ENCODE measurements at places on chromosomes 2 and 18.

DNA sequence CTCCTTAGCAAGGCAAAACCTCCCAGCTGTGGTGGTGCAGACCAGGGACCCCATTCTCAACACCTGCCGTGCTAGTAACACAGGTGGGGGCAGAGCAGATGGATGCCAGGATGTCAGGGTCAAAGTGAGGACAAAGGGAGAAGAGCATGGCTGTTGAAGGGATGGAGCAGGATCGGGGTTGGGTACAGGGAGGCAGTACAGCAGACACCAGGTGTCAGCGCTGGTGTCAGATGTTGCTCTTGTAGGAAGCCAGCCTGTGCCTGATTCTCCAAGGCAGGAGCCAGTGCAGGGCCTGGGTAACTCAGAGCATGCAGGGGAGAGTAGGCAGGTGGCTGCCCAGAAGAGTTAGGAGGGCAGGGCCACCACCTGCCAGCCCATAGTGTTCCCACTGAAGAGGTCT is 222.1 kb upstream of the SPRED2 start:
- no peak for DNase-seq

DNA sequence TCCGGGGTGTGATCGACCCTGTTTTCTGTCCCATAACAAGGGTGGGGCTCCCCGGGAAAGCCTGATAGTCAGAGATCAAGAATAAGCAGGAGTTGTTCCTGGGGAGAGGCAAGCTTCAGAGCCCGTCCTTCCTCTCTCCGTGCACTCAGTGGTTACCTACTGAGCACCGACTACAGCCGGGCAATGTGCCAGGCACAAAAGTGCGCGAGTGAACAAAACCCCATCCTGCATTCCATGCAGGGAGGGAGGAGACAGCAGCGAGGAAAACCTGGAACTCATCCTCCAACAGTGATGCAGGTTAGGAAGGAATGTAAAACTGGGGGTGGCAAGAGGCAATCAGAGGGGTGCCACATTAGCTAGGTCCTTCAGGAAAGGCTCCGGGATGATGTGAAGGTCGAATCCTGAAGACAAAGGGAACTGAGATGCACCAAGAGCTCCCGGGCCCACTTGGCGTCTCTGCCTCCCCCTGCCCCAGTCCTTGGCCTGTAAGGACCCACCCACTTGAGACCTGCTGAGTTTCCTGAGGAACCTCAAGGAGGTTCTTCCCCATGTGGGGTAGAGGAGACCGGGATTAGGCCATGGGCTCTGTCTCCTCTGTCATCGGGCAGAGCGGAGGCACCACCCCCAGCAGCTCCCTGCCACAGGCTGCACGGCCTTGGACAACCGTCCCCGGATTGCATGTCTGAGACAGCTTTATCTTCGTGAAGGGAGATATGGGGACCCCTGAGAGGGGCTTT is 198.2 kb downstream of the NDUFA10 start:
- peak; percentile 5 for DNase-seq

DNA sequence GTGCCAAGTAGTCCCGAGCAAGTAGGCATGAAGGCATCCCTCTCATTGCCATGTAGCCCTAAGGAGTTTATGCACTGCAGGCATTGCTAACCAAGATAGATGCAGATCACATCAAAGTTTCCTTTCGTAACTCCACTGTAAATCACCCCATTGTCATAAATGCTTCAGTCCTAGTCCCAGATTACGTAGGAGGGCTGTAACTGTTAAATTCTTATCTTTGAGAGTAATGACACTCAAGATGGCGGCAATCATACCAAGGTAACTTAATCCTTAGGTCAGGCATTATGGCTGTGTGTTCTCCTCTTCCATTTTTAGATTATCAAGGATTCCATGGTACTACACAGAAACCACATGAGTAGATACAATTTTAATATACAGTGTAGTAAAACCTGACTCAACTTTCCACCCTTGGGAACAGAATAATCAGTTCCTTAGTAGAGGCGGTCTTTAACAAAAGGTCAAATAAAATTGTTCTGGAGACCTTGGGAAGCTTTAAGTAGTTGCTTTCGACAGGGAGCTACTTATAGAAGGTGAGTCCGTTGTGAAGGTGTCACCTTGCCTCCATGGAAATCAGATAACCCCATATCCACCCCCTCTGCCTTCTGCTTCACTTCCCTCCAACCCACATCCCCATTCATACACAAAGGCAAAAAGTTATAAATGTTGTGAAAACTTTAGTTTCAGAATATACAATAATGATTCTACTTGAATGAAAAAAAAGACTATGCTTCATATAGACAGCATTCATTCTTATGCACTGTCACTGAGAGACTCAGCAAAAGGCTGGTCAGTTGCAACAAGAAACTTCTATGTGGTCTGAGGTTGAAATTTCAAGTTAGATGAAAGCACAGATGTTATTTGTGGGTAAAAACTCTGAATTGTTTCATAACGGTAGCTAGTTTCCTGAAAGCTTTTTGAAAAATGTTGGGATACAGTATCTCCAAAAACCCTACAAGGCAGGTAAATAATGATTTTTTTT is 64.8 kb upstream of the GALNT5 start:
- DNase-seq, result no peak

DNA sequence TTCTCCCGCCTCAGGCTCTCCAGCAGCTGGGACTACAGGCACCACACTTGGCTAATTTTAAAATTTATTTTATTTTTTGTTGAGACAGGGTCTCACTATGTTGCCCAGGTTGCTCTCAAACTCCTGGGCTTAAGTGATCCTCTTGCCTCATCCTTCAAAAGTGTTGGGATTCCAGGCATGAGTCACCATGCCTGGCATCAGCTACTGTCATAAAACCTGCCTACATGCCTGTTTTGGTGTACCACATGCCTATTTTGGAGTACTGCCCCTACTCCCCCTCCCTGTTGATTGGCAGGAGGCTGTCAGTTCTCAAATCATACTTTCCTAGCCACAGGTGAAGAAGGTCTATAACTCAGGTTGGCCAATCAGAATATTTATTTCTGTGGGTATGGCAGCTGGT is 64.0 kb downstream of the CHST9 start:
- DNase-seq, result no peak

DNA sequence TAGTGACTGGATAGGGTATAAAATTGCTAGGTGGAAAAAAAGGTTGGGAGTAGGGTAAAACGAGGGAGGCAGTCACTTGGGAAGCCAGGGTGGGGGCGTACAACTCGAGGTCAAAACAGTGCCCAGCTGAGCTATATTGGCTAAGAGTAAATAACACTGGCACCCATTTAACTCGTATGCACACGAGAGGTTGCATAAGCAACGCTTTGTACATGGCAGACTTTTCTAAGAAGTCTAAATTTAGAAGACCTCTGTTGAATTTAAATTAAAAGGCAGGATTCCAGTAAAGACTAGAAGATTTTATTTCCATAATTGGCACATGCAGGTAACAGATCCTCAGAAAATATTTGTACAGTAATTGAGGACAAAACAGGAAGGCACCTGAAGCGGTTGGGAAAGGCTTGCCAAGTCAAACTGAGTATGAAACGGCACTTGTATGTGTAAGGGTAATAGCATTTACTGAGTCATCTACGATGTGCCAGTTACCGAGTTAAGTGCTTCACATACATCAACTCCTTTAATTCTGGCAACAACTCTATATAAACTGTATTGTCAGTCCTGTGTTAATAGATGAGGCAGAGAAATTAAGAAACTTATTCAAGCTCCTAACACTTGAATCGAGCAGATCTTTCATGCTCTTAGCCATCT is 1.4 kb upstream of the MALT1 start:
- DNase-seq, result peak; percentile 52

DNA sequence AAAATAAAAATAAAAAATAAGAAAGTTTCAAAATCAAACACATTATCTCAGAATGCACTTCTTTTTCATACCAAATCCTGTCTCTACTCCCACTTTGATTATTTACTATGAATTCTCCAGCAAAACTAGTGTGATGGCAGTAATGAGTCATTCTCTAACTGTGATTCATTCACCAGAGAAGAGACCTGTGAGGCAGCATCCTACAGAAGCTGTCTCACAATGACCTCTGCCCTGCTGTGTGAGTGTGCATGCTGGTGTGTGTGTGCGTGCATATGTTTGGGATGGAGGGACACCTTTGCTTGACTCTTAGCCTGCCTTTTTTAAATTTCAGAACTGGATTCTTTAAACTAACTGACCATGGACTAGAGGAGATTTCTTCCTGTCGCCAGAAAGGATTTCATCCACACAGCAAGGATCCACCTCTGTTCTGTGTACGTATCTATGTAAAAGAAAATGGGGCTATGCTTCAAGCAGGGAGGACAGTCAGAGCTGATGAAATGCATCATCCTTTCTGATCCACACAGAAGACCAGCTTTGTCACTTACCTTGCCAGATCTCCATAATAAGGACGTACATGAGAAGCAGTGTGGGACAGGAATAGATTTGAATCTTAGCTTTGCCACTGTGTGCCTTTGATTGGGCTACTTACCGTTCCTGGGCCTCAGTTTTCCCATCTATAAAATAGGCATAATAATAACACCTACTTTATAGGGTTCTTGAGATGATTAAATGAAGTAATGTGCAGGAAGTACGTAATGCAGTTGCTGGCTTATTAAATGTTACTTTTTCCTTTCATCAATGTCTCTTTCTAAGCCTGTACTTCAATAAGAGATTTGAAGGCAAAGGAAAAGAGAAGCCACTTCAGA is 31.2 kb downstream of the STAMBP start:
- DNase-seq, result no peak

- no peak for DNase-seq
Observed at GRCh38 chr2:62511636-62512035, 5.6 kb upstream of the TMEM17 start.

GRCh38 chr2:183408562-183408961 is 284.3 kb downstream of the NUP35 start:
- DNase-seq, result no peak

DNA sequence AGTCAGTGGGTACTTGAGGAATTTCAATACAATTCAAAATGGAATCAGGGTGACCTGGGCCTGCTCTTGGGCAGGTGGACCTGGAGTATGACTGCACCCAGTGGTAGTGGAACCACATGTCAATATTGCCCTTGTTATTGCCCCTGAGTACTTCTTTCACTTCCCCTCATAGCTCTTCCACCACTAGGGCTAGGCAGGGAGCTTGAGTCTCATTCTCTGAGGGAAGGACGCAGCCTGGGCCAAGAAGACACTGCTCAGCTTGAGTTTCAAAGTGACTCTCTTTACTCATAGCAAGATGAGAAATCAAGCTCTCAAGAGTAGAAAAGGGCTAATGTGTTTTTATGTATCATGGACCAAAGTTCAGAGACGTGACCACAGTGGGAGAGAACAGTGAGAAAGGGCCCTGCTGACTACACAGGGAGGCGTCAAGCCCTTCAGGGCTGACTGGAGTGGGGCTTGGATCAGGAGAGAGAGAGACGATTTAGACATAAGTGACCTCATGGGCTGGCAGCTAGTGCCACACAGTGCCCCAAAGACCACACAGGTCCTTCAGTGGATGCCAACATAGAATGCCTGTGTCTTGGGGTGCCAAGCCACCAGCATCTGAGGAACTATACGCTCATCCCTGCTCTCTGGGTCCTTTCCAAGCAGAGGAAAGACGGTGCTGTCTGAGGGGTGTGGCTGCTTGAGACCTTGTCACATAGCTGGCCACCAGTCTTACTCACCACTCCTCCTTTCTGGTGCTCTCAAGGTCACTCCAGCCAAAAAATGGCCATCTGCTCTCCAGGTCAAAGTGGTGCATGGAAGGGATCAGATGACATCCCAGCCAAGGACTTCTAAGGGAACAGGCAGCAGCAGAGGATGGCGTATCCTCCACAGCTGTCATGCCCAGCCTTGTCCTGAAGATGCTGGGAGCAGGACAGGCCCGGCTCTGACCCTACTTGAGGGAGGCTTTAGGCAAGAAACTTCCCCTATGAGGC is 13.0 kb downstream of the PTMA start:
- no peak for DNase-seq

DNA sequence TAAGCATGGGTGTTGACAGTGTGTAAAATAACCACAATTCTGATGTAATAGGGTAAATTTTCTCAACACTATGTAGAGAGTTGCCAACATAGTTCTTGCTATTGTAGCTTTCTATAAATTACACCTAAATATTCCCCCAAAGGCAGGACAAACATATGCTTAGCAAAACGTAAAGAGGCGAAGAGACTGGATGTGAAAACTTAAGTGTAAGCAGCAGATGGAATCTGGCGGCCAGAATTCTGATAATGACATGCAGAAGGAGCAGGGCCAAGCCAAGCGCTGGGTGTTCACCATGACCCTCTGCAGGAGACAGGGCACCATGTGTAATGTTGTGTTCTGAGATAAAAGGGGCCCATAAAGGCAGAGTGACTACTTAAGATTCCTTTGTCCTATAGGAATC is 105.2 kb upstream of the ZNF521 start:
- no peak for DNase-seq

DNA sequence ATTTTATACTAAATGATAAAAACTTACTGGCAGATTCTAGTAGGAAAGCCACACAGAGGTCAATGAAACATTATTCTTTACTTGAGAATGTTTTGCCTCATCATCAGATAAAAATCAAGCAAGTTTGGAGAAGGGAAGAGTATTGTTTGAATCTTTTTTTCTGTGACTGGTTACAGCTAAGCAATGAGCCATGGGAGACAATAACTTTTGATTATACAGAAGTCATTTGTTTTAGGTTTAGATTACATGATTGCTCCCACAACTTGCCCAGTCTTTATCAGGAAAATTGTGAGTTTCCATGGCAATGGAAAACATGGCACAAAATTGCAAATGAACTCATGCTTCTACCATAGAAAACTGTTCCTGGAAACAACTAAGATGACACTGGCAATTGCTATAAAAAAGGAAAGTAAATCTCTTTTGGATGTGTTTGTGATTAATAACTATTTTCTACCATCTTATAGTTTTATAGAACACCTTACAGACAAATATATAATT is 476.8 kb downstream of the MBD2 start:
- DNase-seq, result no peak

- DNase-seq, result peak; percentile 56
Observed at GRCh38 chr18:3454365-3455089, 4.6 kb downstream of the TGIF1 start.

DNA sequence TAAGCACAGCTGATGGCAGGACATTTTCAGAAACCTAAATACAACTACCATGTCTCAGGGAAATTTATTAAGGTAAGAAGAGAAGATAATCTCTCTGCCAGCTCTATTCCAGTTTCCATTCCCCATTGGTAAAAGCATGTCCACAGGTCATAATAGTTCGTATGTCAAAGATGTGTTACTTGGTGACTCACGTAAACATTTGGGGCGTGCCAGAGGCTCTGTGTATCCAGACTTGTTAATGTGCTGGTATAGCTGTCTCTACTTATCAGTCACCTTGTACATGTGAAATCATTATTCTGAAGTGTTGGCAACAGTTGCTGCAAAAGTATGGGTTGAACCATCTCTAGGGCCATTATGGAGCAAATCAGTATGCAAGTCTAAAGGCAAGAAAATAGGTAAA is 1345.1 kb downstream of the SUCLG1 start:
- no peak for DNase-seq

- no peak for DNase-seq
Observed at GRCh38 chr2:202149155-202149762, 76.2 kb downstream of the KIAA2012 start.

- DNase-seq, result no peak
Observed at GRCh38 chr2:157587576-157587975, 41.1 kb downstream of the ACVR1C start.

DNA sequence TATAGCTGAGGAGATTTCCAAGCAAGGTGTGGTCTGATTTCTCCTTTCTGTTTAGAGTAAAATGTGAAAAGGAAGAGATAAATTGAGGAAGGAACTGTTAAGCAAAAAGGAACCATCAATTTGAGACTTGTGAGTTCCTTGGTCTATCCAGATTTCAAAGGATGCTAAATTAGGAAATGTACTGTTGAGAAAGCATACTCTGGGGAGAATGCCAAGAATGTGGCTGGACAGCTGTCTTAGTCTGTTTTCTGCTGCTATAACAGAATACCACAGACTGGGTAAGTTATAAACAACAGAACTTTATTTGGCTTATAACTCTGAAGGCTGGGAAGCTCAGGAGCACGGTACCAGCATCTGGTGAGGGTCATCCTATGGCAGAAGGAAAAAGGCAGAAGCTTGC is 1097.2 kb downstream of the TDRD15 start:
- no peak for DNase-seq

Measured in DMS79 (cell line).